ENCODE measurements at places on chromosomes 2 and 18.

- no peak for DNase-seq
Observed at GRCh38 chr18:58230438-58231179, 186.6 kb downstream of the NEDD4L start.

- no peak for DNase-seq
Observed at GRCh38 chr18:80251700-80252099, 4.4 kb upstream of the PARD6G start.

DNA sequence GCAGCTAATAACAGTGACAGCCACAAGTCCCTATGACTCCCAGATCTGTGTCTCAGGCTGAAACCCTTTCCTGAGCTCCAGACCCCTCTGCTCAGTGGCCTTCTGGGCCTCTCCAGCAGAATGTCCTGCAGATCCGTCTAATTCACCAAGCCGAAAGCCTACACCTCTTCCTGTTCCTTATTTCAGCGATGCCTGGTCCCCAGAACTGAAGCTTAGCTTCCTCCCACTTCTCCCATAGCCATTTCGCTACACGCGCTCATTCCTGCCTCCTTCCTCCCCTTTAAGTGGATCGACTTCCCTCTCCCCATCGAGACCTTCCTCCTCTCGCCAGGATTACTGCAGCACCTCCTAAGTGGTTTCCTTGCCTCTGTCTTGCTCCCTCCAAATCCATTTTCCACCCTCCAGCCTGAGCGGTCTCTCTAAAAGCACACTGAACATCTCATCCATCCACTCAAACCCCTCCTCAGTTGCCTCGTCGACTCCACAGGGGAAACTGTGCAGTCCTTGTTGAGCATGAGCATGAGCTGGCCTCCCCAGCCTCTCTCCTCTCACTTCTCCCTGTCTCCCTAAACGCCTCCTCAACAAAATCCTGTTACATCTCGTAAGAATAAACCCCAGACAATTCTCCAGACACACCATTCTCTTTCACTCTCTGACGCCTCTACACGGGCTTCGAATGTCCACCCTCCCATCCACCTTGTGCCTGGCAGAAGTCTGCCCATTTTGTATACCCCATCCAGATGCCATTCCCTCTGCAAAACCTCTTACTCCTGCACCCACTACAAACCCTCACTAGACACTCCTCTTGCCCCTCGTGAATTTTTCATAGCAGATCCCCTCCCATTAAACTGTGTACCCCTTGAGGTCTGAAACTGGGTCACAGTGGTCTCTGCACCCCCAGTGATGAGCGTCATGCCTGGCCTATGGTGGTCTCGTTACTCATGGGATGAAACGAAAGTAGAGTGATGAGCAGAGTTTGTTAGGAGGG lies 232.6 kb downstream of the ATAD2B start:
- no peak for DNase-seq

DNA sequence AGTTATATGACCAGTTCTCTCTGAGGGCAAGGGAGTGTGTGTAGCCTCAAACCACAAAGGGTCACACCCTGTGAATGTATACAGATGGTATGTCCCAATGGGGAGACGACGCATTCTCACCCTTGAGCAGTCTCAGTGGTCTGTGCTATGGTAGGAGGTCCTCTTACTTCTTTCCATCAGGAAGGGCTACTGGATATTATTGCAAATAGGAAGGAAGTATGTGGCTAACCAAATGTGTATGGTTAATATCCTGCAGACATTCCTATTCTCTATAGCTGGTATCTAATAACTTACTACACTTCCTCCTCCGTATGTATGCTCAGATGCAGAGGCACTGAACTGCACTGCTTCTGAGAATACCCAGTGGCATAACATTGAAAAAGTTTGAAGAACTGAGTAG lies 306.7 kb upstream of the CCDC68 start:
- no peak for DNase-seq

DNA sequence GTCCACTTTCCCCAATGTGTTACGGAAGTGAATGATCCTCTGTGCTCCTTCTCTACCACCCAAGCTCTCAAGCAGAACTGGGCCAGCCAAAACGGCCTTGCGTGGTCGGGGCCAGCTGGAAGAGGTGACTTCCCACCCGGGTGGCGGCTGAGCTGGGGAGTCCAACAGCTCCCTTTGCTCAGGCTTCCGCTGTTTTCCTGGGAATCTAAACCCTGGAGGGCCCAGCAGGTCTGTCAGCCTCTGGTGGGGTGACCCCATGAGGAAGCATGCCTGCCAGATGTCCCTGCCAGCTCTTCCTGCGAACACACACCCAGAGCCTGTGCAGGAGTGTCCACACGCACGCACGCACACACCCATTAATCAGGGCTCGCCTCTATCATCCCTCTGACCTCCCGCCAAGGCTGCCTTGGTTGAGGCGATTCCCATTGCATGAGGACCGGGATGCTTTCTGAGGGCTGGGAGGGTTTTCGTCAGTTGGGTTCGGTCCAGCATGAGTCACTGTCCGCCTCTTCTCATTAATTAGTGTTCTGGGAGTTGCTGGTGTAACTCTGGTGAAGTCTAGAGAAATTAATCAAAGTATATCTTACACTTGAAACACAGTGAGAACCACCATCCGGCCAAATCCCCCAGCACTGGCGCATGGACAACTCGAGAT lies 90.6 kb downstream of the TWIST2 start:
- DNase-seq: no peak

DNA sequence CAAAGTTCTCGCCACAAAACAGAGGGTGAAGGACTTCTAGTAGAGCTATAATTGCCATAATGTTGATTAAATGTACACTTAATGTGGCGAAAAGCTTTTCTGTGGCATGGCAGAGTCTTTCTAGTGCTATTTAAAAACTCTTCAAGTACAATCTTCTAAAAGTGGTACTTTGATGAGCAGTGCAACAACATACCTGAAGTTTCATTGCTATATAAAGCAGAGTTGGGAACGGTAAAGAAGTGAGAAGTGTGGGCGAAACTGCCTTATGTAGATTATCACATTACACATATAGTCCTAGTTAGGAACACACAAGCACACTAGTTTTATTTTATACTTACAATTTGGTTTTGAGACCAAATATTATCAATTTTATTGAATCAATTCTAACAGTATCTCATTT lies 49.5 kb downstream of the FIGN start:
- no peak for DNase-seq

GRCh38 chr18:34115409-34116081 lies 109.2 kb downstream of the NOL4 start:
- no peak for DNase-seq

- no peak for DNase-seq
Observed at GRCh38 chr2:238831177-238831576, 16.7 kb upstream of the TWIST2 start.

GRCh38 chr2:227862741-227863588 lies 8.5 kb upstream of the DAW1 start:
- DNase-seq: peak; percentile 51

DNA sequence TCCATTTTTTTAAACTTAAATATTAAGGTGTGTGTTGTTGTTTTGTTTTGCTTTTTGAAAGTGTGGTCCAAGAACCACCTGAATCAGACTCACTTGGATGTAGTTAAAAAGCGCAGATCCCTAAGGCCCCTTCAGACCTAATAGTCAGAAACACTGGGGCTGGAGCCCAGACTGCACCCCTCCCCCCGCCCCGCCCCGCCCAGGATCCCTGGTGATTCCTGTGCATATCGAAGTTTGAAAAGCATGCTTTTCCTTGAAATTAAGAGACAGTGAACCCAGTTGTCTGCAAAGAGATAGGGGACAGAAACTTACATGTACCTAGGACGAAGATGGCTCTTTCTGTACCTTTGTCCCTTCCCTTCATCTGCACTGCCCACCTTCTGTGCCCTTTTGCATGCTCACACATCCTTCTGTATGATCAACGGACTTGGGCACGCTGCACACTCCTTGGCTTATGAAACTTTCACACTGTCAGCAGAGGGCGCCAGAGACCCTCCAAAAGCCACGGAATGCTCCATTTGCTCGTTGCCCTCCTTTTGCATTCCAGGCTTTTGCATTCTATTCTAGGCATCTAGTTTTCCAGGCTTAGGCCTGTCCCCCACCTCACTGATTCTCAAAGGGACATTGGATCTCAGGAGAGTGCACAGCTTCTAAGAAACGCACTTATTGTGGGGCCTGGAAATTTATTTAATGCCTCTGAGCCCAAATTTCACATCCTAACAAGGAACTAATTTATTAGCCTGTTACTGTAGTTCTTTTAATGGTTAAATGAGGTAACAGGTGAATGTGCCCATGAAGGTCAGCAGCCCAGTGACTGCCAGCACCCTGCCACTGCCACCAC lies 32.8 kb upstream of the SLC14A1 start:
- DNase-seq: peak; percentile 23

DNA sequence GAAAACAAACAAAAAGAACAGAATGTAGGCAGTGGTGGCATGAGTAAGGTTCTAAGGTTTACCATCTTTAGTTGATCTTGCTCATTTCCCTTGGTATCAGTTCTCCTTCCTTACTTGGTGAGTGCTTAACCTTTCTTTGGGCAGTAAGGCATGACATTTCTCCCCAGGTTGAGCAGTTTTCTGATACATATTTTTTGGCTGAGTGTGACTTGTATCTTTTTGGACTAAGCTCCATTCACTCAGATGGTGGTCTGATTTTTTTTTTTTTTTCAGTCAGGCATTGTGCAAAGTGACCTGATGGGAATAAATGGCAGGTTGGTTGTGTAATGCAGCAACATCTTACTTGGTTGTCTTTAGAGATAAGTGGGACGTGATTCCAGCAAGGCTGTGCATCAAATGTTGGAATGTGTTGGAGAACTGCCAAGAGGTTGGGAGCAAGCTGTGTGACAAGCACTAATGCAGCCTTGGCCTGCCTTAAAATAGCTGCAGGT lies 15.1 kb downstream of the SPTBN1 start:
- no peak for DNase-seq

- DNase-seq: no peak
Observed at GRCh38 chr18:60193780-60194179, 178.8 kb downstream of the MC4R start.

- DNase-seq: no peak
Observed at GRCh38 chr2:239463541-239464165, 62.8 kb upstream of the HDAC4 start.
